Stimulated activated CD8-positive, alpha-beta memory T cell treated with anti-CD3 and anti-CD28 coated beads, Interleukin-7, amount 100 ng/mL, for 24 hours (primary cell): ENCODE measurements at places on chromosomes 13 and 19.

DNA sequence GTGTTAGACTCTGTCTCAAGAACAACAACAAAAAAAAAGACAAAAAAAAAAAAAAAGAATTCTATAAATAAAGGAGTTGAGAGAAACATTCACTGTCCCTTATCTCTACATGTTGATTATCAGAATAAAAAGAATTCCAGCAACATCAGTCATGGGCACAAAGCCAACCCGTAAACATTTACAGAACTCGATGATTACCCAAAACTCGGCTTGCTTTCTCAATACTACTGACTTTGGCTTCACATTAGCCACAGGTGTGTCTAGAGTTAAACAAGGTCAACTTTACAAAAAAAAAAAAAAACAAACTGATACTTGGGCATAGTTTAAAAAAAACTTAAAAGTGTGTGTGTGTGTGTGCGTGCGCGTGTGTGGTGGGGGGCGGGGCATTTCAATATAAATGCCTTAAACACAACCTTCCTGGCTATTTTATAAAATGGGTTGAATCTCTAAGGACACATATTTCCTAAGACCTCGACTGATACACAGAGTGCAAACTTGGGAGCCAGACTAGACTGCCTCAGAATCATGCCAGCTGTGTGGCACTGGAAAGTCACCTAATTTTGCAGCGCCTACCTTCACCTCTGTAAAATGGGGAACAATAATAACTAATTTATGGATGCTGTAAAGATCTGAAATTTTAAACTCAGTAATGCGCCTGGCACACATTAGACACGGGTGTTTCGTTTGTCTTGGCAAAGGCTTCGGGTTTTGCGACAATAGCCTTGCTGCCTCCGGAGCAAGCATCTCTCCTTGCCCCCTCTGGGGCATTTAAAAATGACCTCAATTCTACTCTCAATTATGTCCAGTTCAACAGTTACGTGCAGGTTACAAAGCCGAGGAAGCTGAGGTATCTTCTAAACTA, 922 bp downstream of the EBPL start:
- DNase-seq = no peak

GRCh38 chr13:94272038-94272437, 207.4 kb downstream of the DCT start:
- DNase-seq = no peak

- DNase-seq = no peak
These were observed 50.7 kb upstream of the GPR183 start for GRCh38 chr13:99357941-99358340.

- DNase-seq = no peak
These were observed 36.7 kb upstream of the CD177 start for GRCh38 chr19:43316591-43317319.

DNA sequence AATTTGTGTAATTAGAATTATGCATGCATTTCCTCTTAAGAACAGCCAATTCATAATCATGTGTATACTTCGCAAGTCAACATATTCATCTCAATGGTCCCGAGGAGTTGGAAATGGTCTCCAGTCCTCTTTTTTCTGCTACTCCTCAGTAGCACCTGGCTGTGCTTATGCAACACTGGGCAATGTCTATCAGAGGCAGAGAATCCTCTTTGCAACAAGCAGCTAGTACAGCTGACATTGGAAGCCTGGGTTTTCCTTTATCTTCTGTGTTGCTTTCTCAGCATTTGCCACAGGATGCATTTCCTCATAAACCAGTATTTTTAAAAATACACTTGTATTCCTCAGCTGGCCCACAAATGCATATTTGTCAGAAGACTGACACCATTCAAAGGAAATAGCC, 405.3 kb upstream of the GPC6 start:
- DNase-seq = no peak

DNA sequence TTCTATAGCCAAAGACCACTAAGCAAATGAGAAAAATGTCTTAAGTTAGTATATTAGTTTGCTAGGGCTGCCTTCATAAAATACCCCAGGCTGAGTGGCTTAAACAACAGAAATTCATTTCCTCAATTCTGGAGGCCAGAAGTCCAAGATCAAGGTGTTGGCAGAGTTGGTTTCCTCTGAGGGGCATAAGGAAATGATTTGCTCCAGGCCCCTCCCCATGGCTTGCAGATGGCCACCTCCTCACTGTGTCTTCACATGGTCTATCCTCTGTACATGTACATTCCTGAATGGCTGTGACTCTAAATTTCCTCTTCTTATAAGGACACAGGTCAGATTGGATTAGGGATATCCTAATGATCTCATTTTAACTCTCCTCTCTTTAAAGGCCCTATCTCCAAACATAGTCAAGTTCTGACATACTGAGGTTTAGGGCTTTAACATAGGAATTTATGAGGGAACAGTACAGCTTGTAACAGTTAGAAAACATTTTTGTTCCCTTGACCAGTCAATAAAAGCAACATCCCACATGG, 307.4 kb downstream of the DIAPH3 start:
- DNase-seq = no peak
